ENCODE measurements at places on chromosomes 11 and 22.

GRCh38 chr11:114034956-114035355, 24.6 kb upstream of the ZBTB16 start:
- no peak for DNase-seq

- no peak for DNase-seq
Observed at GRCh38 chr11:92222701-92223100, 1.9 kb upstream of the FAT3 start.

- DNase-seq: no peak
Observed at GRCh38 chr11:538431-539051, 1.2 kb downstream of the LRRC56 start.

GRCh38 chr11:1767399-1768140, 3.8 kb upstream of the CTSD start:
- DNase-seq: no peak

DNA sequence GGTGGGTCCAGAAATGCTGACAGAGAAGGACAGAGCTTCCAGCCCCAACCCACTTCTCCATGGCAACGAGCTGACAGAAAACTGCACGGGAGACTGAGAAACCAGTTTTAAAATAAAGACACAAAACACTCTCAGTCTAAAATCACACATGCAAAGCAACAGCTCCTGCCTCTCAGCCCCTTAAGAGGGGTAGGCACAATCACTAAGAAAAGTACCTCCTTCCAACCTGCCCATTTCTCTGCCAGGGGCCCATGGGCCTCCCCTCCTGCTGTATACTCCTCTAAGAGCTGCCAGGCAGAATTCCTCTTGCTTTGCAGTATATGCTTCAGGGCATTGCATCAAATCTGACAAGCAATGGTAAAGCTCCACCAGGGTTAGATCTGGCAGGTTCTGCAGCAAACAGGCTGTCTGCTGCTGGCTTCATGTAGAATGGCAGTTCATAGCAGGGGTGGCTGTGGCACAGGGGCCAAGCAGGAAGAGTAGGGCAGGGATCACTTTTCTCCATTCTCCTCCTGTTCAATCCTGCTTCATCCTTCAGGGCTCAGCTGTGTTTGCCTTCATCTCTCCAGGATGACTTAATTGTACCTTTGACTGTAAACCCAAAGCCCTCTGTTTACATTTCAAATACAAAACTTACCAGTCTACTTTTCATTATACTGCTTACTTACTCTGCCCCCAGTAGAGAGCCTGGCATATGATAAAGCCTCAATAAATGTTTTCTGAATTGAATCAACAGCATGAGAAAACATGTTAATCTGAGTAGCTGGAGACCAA, 77.7 kb downstream of the KCNC1 start:
- DNase-seq: no peak

GRCh38 chr11:44125598-44125997, 30.1 kb downstream of the EXT2 start:
- no peak for DNase-seq

GRCh38 chr11:59678813-59679165, 10.0 kb upstream of the PATL1 start:
- no peak for DNase-seq

DNA sequence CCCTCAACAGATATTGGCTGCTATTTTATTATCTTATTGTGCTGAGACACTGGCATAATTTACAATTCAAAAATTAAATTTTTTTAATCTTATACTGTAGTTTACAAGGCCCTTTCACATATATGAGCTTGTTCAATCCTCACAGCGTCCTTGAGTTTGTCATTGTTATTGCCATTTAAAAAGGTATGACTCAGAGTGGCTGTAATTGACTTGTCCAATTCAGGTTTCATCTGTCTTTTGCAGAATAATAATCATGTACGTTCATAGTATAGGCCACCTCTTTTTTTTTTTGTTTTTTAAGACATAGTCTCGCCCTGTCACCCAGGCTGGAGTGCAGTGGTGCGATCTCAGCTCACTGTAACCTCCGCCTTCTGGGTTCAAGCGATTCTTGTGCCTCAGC, 11.5 kb downstream of the PTPRJ start:
- no peak for DNase-seq

DNA sequence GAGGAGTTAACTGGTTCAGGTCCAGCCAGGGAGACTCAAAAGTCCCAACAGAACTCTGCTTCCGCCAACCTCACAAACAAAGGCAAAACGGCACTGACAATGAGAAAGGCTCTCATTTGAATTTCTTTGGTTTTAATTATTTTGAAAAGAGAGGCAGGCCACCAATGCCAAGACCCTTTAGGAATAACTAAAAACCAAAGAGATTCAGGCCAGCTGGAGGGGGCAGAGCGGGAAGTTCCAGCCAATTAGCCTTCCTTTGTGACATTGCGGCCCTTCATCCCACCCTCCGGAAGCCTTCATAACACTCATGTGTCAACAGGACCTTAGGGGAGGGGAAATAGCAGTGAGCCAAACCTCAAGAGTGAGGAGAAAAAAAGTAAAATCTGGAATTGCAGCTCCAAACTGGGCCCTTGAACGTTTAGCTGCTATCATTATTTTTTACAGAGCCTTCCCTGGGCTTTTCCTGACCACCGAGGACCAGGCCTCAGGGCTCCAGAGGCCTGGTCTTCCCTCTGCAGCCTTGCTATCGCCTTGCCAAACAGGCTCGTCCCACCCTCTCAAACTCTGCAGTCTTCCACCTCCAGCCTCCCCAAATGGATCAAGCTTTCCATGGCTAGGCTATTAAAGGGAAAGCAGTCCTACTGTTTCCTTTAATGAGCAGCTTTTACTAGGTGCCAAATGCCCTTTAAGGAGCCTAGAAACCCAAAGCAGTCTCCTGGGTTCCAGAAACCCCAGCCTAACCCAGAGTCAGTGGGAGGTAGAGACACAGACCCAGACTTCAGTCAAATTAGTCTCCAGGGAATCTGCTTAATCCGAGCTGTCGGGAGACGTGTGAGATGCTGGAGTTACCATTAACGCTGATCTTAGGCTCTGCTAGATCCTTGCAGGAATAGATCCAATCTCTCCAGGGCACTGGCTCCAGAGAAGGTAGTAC, 114.2 kb downstream of the CCDC34 start:
- DNase-seq: no peak

DNA sequence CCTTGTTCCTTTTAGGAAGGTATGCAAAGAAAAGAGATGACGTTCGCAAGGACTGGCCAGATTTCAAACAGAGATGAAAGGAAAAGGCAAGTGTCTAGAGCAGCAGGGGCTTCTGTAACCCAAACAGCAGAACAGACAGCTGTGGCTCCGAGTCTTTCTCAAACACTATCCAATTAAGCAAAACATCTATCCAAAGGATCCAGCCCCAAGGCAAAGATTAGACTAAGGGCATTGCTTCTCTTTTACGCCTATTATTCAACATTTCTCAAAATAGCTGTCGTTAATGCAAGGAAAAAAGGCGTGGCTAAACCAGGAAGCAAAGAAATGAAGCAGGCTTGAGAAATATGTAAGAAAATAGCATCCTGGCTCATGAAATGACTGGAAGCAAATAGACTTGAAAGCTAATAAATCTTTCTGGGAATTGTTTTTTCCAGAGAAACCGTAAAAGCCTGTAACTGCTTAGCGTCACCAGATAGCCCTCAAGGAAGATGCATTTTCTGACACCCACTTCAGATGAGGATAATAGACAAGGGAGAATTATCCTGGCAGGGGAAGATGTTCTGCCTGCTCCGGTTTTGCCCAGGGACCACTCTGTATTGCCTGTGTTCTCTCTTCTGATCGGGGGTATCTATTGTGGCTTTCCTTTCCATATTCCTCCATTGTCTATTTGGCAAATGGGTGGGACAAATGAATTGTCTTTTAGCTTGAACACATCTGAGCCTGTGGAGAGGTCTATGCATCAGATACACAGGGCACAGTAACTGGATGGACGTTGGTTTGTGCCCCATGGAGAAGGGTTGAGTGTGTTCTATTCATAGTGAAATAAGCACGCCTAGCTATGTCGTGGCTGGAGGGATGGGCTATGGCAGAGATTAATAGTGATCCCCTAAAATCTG, 20.2 kb downstream of the C11orf96 start:
- DNase-seq: no peak

GRCh38 chr11:20013346-20014066, 146.8 kb downstream of the DBX1 start:
- no peak for DNase-seq

GRCh38 chr11:1111545-1112212, 37.0 kb downstream of the MUC2 start:
- DNase-seq: no peak

- peak; percentile 60 for DNase-seq
Observed at GRCh38 chr22:44181033-44181911, 547 bp downstream of the PARVG start.

GRCh38 chr11:16393340-16393739, 37.0 kb upstream of the SOX6 start:
- no peak for DNase-seq
